ENCODE measurements at places on chromosomes 6 and 20.

DNA sequence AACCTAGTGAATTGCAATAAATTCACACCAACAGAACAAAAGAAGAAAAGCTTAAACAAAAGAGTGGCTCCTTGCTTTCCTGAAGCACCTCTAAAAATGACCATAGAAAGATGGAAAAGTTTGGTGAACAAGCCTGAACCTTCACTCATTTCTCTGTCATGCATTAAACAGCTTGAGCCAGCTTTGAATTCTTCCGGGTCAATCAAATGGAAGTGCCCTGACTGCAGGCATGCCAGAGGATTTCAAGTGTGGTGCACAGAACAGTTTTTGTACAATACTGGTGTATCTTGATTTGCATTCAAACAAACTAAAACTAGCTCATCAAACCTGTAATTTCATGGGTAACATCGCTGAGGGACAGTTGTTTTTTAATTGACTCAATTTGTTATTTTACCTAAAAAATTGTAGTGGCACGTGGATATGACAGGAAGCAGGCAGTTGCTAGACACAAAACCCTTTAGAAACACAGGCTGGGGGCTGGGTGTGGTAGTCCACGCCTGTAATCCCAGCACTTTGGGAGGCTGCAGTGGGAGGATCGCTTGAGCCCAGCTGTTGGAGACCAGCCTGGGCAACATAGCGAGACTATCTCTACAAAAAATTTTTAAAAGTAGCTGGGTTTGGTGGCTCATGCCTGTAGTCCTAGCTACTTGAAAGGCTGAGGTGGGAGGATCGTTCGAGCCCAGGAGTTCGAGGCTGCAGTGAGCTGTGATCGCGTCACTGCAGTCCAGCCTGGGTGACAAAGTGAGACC is 9.1 kb downstream of the CASS4 start:
- no peak for DNase-seq

DNA sequence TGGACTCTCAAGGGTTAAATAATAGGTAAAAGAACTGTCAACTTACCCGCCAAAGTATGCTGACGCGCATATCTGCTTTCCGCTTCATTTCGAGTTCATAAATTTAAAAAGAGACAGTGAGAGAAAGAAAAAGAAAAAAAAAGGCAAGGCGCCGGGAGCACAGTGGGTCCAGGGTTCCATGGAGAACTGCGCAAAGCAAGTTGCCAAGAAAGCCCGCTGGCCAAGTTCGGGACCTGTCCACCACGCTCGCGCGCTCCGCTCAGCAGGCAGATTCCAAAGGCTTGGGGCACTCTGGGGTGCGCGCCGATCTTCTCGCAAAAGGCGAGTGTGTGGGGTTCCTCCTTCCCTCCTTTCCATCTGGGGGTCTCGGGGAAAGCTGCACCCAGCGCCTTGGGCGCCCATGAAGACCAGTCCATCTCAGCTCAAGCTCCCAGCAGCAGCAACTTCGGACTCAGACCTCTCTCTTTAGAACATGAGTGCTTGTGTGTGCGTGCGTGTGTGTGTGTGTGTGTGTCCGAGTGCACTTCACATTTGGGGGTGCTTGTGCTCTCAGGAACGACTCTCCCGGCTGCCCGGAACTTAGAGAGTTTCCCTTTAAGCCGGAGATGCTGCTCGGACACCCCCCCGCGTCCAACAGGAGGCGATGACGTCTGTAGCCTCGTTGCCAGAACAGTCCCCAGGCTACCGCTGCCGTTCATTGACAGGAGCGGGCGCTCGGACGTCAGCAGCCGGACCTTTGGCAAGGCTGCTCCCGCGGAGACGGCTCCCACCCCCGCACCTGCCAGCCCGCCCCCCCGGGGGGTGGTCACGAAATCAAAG is 180.0 kb downstream of the TBXT start:
- no peak for DNase-seq

- peak; percentile 99 for DNase-seq
These were observed 207.3 kb downstream of the GMDS start for GRCh38 chr6:2038092-2038491.

DNA sequence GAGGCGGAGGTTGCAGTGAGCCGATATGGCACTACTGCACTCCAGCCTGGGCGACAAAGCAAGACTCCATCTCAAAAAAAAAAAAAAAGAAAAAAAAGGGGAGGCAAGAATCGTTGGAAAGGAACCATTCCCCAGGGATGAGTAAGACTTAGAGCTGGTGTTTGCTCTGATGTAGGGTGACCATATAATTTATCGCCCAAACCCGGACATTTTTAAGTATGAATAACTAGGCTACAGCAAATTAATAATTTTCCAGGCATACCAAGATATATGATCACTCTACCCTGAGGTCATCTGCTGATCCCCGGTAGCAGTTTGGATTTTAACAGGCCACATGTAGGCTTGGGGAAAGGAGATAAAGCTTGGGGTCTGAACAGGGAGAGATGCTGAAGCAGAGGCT is 260.9 kb downstream of the BTBD9 start:
- DNase-seq: no peak

GRCh38 chr6:50147371-50147770 is 97.6 kb upstream of the DEFB112 start:
- no peak for DNase-seq

- DNase-seq: no peak
These were observed 181.0 kb downstream of the ZNF217 start for GRCh38 chr20:53412577-53413185.

GRCh38 chr20:16444057-16444777 is 129.0 kb downstream of the KIF16B start:
- no peak for DNase-seq

- no peak for DNase-seq
These were observed 185.5 kb upstream of the AKAP12 start for GRCh38 chr6:151054306-151054705.

- no peak for DNase-seq
These were observed 42.0 kb upstream of the ID4 start for GRCh38 chr6:19795211-19795610.

GRCh38 chr20:5393218-5393870 is 76.6 kb upstream of the PROKR2 start:
- no peak for DNase-seq

DNA sequence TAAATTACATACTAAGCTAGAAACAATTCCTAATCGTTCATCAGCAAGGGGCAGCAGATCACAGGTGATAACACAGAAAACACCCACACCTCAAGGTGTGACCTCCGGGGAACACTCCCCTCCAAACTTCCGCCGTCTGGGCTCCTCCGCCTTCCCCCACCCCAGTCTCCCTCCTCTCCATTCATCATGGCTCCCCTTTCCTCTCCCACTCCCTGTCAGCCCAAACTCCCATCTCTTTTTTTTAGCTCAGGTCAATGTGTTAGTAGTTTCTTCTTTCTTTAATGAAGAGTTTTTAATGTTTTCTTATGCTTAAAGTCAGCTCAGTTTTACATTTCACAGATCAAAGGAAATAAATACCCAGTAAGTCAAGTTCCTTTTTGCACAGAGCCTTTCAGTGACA is 20.7 kb downstream of the CNKSR3 start:
- DNase-seq: no peak

GRCh38 chr20:39825524-39825923 is 863.4 kb downstream of the DHX35 start:
- no peak for DNase-seq

GRCh38 chr20:53899351-53900167 is 170.8 kb downstream of the BCAS1 start:
- peak; percentile 98 for DNase-seq

GRCh38 chr20:43034981-43035724 is 154.6 kb downstream of the PTPRT start:
- DNase-seq: no peak

DNA sequence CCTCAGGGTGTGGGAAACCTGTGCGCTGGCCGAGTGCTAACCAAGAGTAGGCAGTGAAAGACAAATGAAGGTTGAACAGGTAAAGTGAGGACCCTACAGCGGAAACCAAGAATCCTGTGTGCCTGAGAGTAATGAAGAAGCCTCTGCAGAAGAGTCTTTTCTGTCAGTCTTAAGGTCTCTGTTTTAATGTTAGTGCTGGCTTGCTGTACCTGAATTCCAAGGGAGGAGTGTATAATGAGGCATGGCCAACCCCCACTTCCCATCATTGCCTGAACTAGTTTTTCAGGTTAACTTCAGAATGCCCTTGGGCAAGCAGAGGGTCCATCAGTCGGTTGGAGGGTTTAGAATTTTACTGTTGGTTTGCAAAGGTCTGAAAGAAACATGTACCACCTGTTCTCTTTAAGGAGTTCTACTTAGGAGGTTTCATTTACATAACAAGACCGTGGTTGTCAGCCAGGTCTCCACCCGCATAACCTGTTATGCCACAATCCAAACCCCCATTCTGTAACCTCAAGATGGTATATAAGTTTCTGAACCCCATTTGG is 589 bp upstream of the PDCD2 start:
- DNase-seq: no peak

GRCh38 chr20:32538526-32538939 is 46.6 kb downstream of the NOL4L start:
- no peak for DNase-seq

DNA sequence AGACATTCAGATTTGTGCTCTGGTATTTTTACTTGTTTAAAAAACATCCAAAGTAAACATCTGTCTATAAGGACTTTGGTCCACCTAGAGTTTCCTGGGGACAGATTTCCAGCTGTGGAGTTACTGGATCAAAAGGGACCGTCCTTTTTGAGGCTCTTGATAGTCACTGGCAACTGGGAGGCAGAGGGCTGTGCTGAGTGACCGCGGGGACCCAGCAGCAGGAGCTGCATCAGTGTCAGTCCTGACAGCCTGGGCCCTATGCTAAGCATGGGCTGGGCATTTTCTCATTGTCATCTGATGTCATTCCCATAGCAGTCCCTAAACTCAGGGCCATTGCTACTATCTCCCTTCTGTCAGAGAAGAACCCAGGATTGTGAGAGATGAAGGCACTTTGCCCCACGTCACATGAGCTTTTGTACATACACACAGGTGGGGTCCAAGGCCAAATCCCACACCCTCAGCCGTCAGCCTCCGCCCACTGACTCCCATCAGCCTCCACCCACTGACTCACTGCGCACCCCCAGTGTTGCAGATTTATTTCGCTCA is 293.8 kb downstream of the TAF4 start:
- DNase-seq: no peak

- no peak for DNase-seq
These were observed 58.2 kb downstream of the CSE1L start for GRCh38 chr20:49104365-49104648.

GRCh38 chr6:108102965-108103364 is 28.4 kb upstream of the OSTM1 start:
- no peak for DNase-seq

GRCh38 chr6:110735666-110736065 is 79.6 kb downstream of the CDK19 start:
- DNase-seq: no peak

DNA sequence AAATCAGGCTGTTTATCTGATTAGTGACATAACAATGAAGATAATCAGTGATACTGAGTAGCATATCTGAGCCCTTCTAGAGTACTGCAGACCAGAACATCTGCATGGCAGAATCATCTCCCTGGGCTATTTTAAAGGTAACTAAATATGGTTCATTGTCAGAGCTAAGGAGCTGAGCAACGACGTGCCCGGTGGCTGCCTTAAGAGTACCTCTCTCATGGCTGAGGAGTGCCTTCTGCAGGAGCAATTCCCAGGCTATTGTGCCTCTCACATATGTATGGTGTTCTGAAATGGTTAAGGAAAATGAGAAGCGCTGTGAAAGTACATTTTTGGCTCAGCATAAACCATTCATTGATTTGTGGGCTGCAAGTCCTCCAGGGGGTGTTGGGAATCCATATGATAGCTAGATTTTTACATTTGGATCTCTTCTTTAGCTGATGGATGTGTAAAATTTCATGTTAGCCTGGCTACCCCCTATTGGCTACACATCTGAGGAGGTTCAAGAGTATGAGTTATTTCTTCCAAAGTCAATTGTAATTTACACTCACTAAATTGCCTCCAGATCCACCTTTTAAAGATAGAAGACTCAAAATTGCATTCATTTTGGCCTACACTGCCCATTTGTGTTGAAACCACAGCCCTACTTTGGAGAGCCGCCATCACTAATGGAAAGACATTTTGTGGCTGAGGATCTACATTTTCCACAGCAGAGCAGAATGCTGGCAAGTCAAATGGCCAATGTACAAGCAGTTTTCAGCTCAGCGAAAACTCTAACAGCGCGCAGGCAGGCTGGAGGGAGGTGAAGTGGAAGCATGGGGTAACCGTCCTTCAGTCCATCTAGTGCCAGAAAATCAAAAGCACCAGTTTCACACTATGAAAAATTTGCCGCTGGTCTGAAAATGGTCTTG is 198.0 kb downstream of the SIM1 start:
- no peak for DNase-seq

GRCh38 chr20:50322703-50323131 is 132.1 kb downstream of the CEBPB start:
- DNase-seq: no peak

- peak; percentile 85 for DNase-seq
These were observed 2.1 kb downstream of the RAET1E start for GRCh38 chr6:149895833-149896271.

- no peak for DNase-seq
These were observed 875.9 kb downstream of the HACE1 start for GRCh38 chr6:103983860-103984259.

DNA sequence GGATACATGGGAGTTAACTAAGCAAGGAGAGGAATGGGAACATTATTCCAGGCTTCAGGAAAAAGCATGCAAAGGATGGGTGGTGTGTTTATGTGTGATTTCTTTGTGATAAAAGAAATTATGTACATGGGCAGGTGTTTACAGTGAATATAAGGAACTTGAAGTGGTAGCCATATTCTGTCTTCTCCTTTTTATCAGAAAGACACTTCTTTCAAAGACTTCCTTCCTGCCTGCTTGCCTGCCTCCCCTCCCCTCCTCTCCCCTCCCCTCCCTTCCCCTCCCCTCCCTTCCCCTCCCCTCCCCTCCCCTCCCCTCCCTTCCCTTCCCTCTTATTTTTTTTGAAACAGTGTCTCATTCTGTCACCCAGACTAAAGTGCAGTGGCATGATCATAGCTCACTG is 14.4 kb downstream of the CYB5R4 start:
- DNase-seq: no peak

DNA sequence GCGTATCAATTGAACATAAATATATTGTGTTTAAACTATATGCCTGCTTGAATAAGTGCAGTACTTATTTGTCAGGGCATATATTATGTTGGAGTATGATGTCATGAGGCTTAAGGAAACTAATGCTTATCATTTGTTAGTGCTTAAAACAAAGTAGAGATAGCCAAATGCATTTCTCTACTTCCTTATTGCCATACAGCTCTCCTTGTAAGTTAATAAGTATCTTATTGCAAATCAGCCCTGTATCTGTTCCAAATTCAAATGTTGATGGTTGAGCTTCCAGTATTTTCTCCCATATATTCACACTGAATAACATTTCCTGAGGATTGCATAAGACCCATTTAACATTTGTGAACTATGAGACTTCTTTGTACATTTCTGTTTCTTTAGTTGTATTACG is 57.8 kb downstream of the CARMIL1 start:
- no peak for DNase-seq
